NCI-H460 (cell line): ENCODE measurements at places on chromosomes 12 and 14. TPM values are rescaled to one million over a fixed set of nuclear protein-coding genes. Genes with fewer than 3 reads are reported as not detected.

RAD9B gene
- 0.12 and 0.43 TPM in 2 replicates for total RNA-seq

FKBP3 gene
- total RNA-seq: 116 and 131 TPM in 2 replicates

PRORP gene
- 32.8 and 35.4 TPM in 2 replicates for total RNA-seq

C1QL4 gene
- 0.50 and 0.55 TPM in 2 replicates for total RNA-seq

GZMH gene
- total RNA-seq: not detected in 2 replicates

CLEC4C gene
- total RNA-seq: not detected in 2 replicates

SOCS2 gene
- 27.1 and 32.8 TPM in 2 replicates for total RNA-seq
